Stimulated activated CD4-positive, alpha-beta T cell treated with anti-CD3 and anti-CD28 coated beads, Interleukin-1b, Interleukin-23, amount 100 ng/mL, for 48 hours (primary cell): ENCODE measurements at places on chromosomes 4 and X.

GRCh38 chrX:112731793-112732192 lies 52.1 kb upstream of the LHFPL1 start:
- no peak for DNase-seq

DNA sequence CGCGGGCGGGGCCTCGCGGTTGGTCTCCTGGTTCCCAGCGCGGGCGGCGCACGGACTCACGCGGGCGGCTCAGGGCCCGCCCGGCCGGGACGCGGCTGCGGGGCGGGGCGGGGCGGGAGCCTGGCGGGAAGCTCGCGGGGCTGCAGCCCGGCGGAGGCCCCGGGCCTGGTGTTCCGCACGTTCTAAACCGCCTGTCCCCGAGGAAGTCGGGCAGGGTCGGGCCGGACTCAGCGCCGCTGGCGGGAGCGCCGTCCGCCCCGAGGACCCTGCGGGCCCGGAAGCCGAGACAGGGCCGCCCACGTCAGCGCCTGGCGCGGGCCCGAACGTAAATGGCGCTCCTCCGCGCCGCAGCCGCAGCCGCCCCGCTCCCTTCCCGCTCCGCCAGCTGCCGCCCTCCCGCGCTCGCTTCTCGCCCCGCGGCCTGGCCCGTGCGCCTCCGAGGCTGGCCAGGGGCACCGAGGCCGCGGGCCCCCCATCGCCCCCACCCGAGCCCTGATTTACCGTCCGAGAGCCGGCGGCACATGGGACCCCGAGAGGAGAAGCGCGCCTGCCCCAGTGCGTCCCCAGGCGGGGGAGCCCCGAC lies 309 bp upstream of the CTBP1 start:
- peak; percentile 78 for DNase-seq

DNA sequence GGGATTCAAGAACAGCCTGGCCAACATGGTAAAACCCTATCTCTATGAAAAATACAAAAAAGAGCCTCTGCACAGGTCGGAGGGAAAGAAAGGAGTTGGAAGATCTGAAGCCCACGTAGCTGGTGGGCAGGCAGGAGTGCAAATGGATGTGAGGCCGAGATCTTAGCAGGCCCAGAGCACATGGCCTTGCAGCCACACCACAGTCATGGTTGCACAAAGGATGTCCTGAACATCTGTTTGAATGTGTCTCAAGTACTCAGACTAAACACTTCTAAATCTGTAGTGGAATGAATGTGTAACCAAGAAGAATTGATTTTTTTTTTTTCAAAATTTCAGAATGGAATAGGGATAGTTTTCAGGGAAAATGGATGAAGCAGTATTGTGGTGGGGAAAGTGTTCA lies 10.8 kb downstream of the CA5B start:
- no peak for DNase-seq

DNA sequence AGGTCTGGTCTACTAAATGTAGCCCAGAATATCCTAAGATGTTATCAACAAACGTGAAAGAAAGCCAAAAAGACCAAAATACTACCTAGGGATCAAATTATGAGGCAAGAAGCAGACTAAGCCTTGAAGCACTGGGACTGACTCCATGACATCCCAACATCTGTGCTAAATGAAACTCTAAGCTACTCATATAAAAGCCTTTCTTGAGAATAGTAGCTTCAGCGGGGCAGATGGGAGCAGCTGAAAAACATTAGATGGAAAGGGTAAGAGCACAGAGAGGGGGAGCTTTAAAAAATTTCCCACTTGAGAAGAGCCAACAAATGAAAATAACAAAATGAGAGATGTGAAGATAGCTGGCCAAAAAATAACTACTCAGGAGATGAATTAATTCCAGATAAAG lies 81.7 kb downstream of the MAD2L1 start:
- no peak for DNase-seq

GRCh38 chr4:68498413-68499007 lies 51.2 kb downstream of the TMPRSS11E start:
- peak; percentile 49 for DNase-seq

DNA sequence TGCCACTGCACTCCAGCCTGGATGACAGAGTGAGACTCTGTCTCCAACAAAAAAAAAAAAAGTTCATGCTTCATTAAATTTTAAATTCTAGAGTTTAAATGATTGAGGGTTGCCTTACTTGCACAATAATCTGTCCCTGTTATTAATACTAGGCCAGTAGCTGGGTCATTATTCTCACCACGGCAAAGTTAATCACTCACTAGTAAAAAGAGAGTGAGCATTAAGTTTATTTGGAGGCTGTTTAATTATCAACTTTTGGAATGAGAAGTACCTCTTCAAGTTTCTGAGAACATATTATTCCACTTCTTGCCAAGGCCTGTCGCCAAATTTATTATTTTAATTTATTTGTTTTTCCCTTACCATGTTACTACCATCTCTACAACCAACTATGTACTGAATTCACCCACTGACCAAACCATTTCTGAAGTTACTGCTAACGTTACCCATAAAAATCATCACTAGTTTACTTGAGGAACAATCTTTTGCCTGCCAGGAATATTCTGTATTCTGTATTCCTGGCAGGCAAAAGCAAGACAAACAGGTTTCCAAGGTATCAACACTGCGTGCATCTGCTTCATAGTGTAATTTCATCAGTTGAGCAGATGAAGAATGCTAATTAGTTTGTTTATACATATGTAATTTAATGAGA lies 26.5 kb downstream of the GUCY1A1 start:
- DNase-seq = no peak

DNA sequence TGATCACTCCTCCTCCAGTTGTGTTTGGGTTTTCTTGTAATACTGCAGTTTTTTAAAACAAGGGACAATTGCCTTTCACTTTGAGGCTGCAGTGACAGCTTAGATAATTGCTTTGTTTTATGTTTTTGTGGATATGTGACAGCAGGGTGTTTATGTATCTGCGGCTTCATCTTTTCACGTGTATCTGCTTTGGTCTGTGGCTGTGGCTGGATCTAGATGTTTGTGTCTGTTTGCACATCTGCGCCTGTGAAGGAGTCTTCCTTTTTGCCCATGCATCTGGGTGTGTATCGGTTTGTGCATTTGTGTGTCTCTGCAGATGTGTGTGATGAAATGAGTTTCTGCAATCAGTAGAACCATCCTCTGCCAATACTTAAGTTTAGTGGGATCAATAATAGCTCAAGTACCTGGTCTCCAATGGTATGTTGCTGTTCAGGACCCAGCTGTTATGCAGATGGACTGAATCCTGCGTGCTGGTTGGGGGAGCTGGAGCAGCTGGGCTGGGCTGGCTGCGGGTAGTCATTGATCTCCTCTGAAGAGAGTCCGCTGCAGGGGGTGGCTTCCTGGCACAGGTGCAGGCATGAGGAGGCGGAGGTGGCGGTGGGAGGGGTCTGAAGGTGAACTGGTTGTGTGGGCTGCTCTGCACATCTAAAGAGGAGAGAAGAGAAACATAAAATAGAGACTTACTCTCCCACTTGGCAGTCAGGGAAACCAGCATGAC lies 390.3 kb downstream of the SH2D1A start:
- DNase-seq = peak; percentile 27

DNA sequence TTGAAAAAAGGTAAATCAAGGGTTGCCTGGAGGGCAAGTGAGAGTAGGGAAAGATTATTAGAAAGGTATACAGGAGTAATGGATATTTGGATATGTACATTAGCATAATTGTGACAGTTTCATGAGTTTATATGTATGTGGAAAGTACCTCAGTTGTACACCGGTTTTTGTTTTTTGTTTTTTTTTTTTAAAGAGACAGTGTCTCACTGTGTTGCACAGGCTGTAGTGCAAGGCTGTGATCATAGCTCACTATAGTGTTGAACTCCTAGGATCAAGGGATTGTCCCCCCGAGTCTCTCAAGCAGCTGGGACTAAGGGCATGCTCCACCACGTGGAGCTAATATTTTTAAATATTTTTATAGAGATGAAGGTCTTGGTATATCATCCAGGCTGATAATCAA lies 15.3 kb upstream of the HPGD start:
- DNase-seq = no peak
